Psoas muscle (tissue), 8 donors: ENCODE measurements at places on chromosomes 6 and 20.

GRCh38 chr6:149963462-149964307 is at the start of gene ULBP1:
Gene ULBP1 (plus strand): TSS chr6:149963943. CDS start chr6:149964050, 107 bp downstream.
- peak; percentile 91 for DNase-seq

- no peak for DNase-seq
These were observed 152.8 kb downstream of the NFATC2 start for GRCh38 chr20:51389543-51390264.

DNA sequence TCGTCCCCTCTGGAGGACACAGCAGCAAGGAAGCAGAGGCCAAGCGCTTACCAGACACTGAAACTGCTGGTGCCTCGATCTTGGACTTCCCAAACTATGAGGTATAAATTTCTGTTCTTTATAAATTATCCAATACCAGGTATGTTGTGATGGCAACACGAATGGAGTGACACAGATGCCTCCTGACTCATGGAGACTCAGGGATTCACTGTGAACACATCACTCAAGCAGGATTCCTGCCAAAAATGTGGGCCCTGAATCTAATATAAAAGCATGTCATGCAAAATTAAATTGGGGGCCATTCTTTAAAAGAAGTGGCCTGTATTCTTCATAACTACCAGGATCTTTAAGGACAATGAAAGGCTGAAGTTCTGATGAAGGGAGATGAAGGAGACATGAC is 52.5 kb upstream of the SLC22A23 start:
- DNase-seq = no peak

DNA sequence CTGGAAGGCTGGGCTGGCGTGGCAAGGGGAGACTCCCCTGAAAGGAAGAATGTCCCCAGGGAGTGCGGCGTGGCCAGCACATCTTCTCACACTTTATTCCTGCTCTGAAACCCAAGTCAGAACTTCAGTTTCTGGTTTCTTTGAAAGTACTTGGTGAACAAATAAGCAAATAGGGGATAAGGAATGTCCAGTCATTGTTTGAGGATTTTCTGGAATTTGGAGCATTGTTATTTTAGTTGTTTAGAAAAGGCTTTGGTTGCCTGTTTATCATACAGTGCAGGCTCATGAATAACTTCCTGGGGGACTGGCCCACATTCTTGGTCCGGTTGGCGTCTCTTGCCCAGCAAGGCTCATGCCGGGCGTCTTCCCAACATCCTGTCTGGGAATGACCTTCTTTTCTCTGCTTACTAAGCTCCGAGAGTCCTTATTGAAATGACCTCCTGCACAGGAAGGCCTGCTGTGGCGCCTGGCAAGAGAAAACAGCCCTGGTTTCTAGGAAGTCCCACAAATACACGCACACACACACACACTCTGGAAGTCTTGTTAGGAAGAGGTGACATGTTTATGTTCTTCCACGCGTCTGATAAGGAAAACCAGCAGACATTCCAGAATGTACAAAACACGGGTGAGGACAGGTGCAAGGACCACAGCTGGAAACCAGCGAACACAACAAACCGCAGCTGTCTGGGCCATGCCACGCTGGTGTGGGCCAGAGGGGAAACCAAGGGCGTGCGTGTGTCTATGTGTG is 71.9 kb downstream of the TMEM170B start:
- DNase-seq = no peak

DNA sequence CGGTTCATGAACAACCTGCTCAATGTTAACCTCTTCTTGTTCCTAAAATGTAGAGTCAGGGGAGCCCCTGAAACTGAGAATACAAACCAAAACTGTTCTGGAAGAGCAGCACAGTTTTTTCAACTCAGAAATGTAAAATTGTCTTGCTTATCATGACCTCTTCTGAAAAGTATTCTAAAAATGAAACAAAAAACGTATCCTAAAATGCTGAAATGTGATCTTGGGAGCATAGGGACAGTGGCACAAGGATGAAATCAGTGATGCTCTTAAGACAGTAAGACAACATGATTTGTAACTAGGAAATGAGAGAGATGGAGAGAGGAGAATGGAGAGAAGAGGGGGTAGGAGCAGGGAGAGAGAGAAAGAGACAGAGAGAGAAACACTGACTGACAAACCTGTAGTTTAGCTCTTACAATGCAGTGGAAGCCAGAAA is 27.5 kb downstream of the NCOA7 start:
- DNase-seq = no peak

DNA sequence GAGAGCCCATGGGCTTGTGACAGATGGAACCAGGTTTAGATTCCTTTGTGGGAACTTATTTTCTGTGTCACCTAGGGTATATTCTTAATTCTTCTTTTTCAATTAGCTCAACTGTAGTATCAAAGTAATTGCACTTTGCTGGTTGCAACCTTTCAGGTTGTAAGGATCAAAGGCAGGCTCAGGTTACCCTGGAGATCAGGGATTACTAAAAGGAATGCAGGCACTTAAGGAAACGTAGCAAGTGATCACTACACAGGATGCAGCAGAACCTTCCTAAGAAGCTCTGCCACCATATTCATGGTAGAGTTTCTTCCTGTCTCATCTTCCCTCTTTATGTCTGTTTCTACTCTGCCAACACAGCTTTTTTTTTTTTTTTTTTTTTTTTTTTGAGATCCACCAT is 133.2 kb upstream of the JAG1 start:
- DNase-seq = no peak

DNA sequence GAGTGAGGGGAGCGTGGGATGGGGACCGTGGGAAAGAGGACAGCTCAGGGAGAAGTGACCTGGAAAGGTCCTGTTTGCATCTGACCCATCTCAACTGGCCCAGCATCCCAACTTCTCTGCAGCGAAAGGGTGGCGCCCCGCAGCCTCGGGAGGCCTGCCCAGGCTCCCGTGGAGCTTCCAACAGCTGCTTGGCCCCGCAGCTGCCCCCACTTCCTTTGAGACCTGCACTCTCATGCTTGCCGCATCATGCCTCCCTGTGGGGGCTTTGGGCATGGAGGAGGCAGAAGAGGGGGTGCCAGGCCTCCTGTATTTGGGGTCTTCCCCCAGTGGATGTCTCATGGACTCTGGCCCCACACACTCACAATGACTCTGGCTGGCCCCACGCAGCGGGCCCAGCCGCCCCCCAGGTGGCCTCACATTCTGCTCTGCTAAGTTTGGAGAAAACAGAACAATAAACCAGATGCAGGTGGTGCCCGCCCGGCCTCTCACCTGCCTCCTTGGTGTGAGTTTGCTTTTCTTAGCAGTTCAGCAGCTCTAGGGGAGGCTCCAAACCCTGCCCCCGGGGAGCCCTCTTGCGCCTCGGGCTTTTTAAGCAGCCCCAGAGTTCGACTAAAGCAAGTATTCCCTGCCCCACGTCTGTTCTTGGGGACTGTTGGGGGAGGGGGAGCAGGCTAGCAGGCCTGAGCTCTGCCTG is 40.7 kb downstream of the CPXM1 start:
- no peak for DNase-seq

DNA sequence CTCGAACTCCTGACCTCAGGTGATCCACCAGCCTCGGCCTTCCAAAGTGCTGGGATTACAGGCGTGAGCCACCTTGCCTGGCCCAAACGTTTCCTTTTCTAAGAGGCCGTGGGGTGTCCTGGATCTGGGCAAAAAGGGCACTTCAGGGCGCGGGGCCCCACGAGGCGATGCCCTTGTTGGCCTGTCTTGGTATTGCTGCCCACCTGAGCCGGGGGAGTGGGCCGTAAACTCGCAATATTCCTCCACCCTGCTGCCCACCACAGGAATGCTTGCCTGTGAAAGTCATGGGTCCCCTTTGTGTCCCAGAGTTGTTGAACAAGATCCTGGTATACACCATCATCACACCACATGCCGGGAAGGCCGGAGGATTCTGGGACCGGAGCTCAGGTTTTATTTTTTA is 49.0 kb downstream of the SSR1 start:
- DNase-seq = no peak

GRCh38 chr6:149443411-149444181 is 41.2 kb downstream of the ZC3H12D start:
- peak; percentile 26 for DNase-seq

- no peak for DNase-seq
These were observed 404 bp downstream of the CEP162 start for GRCh38 chr6:84227044-84227433.

DNA sequence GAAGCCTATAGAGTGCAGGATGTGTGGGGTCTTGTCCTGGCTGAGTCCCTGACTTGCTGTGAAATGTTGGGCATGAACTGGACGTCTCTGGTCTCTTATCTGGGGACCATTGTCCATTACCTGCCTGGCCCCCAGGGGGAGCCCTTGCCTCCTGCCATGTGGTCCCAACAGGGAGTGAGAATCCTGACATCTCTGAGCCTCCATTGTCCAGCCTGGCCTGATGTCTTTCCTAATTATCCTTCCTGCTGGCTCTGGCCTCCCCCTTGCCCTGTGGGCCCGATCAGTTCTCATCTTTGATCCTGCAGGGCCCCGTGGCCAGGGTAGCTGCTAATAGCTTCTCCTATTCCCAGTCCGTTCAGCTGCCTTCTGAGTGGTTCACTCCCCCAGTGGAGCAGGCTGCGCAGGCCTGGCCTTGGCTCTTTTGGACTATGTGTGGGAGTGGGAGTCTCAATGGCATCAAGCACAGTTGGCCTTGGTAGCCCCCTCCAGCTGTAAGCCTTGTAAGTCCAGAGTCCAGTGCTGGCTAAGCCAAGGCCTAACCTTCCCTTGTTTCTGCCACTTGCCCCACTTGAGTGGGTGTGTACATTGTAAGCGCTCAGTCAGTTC is 77.9 kb upstream of the RALY start:
- DNase-seq = peak; percentile 50

DNA sequence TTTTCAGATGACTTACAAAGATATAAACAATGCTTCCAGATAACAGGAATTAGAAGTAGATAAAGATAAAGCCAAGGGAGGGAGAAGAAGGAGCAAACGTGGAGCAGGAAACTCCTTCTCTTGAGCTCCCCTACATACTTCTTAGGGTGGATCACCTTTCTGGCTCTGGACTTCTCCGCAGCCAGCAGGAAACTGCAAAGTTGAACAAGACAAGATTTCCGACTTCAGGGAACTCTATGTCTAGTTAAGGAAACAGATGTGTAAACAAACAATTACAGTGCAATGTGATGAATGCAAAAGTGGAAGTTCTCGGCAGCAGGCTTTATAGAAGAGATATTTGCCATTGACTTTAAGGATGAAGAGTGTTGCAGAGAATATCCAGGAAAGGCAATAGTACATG is 134.0 kb upstream of the MARCKS start:
- no peak for DNase-seq

DNA sequence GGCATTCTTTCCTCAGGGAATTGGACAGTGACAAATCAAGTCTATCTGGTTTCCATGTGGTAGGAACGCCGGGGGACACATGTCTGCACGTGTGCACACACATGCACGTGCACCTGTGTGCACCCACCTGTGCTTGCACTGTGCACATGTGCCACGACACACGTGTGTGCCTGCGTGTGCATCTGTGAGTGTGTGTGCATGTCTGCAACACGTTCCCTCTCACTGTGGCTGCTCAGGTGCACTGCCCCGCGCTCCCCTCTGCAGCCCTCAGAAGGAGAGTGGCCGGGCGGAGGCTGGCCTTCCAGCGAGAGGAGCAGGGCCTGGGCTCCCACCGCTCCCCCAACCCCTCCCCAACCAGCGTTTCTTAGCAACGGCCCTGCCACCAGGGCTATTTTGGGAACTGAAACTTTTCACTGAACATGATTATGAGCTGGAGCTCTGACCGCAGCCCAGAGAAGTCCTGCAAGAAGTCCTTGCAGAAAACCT is 147.8 kb downstream of the PHACTR3 start:
- no peak for DNase-seq

DNA sequence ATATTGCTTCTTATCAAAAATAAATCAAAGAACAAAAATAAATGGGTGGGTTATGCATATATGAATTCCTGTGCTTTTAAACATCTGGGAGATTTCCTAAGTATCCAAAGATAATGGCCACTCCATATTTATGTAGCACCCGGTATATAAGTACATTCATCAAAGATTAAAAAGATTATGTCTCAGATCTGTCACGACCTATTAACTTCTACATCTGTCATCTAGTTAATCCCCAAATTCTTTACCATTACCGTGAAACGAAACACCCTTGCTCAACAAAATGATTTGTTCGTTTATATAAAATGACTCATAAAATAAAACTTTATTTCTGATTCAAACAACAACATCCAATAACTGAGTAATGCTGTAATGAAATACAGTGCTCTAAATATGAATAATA is 64.8 kb upstream of the FOXQ1 start:
- no peak for DNase-seq

GRCh38 chr6:163437466-163437865 is 22.9 kb downstream of the QKI start:
- DNase-seq = no peak

GRCh38 chr20:44666066-44666465 is 14.6 kb upstream of the ADA start:
- DNase-seq = no peak

DNA sequence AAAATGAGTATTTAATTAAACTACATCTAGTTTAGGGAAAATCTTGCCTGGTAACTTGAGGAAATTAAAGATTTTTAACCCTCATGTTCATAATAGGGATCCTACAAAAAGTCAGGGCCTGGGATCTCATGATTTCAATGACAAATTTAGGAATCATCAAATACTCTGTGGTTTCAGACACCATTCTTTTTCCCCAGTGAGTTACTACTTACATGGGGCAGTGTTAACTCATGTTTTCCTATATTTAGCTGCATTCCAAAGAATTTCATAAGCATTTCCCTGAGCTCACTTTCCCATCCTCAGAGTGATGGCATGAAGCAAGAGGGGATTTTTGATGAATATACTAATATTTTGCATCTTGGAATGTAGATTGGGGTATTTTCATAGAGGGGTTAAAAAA is 321.7 kb downstream of the CENPW start:
- no peak for DNase-seq

DNA sequence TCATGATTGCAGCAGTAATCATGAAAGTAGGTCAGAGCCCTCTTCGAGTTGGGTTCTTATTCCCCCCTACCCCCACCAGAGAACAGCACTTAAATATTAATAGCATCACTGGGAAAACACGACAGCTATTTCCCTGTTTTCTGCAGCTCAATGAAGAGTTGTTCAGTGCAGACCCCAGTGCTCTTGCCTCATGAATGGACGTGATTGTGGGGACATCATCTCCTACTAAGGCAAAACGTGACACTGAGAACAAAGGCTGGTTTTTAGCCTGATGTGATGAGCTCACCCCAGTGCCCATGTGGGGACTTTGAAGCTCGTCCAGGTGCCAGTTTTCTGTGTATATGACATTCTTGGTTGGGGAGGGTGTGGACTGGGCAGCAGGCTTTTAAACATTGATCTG is 105.9 kb downstream of the SLC35F1 start:
- no peak for DNase-seq

DNA sequence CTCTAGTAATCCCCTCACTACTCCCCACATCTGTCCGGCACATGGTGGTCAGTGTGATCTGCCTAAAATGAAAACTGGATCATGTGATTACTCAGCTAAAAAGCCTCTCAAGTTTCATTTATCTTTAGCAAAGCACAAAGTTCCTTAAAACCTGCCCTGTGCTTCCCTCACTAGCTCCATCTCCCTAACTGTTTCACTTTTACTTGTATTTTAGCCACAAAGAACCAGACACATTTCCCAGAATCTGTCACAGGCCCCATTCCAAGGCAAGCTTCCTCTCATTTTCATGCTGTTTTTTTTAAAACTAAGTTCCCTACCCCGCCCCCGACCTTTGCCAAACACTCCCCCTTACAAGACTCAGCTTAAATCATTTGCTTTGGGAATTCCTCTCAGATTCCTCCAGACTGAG is 8.9 kb upstream of the IGF2R start:
- no peak for DNase-seq
